H7 (cell line): ENCODE measurements at places on chromosomes 3 and 15.

DNA sequence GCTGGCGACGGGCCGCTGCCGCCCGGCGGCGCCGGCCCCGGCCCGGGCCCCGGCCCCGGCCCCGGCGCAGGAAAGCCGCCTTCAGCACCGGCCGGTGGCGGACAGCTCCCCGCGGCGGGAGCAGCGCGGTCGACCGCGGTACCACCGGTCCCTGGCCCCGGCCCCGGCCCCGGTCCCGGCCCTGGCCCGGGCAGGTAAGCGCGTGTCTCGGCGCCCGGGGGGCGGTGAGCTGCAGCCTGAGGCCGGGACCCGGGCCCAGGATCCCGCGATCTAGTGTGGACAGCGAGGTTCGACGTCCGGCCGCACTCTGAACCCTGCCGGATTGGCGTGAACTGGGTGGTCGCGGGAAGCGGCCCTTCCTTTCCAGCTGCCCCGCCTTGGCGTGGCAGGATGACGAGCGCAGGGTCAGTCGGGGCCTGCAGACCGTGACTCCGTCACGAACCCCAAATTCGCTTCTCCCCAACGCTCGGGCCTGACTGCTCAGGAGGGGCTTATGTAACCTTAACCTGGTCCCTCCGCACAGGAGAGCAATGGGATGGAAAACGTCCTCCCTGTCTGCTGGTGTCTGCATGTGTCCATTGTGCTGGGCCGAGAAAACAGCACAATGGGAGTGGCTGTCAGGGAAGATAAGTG is 472 bp downstream of the BSN start:
- DNase-seq = peak; percentile 95

- no peak for DNase-seq
These were observed 32.6 kb downstream of the COL6A5 start for GRCh38 chr3:130377960-130378676.

GRCh38 chr3:139319428-139320402 is 24.1 kb upstream of the MRPS22 start:
- peak; percentile 86 for DNase-seq

DNA sequence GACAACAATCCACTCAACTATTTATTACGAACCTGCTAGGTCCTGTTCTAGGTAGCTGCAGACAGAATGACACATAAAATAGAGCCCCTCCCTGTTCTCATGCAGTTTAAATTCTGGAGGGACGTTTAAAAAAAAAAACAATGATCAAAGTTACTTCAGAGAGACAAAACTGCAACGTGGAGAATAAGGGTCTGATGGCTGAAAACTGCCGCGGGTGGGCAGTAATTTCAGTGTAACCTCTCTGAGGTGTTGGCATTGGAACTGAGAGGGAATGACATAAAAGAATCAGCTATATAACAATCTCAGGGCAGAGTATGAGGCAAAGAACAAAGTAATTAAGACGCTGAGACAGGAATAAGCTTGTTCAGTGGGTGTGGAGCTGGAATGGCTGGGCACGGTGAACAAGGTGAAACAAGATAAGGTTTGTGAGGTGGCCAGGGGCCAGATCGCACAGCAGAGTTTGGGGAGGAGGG is 19.5 kb downstream of the TBL1XR1 start:
- DNase-seq = no peak

- DNase-seq = no peak
These were observed 27.0 kb downstream of the VIPR1 start for GRCh38 chr3:42529468-42529867.
